ENCODE measurements at places on chromosomes 3 and 15.

DNA sequence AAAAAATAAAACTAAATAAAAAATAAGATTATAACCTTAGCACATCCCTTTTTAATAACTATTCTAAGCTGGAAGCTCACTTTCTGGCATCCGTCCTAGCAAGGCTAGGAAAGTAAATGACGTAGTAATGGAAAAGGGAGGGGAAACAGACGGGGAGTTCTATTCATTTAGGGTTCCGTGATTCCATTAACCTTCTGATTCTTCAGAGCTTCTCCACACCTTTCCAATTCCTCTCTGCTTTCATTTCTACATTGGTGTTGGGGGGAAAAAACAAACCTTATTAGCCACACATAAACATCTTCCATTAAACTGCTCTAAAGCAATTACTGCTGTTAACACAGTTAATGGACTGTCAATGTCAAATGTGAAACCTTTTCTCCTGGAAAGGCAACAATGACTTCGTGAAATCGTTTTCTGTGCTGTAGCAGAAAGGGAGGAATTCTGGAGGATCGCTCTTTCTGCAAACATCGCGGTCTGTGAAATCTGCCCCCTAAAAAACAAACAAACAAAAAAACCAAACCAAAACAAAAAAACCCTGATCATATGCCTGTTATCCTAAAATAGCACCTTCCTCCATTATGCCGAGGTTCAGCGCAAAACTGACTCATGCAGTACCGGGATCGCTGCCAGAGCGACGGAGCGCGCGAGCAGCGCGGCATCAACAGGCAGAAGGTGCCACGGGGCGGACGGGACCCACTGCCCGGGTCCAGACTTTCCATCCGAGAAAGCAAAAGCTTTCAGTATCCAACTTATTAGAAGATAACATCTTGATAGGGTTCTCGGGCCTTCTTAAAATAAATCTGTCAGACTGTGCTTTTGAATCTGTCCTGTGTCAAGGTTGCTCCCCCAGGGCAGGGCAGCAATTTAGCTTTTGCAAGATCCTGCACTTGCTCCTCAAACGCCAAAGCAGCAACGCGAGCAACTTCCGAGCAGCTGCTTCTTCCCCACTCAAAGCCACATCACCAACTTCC is 156.2 kb downstream of the FGF12 start:
- peak; percentile 14 for DNase-seq

DNA sequence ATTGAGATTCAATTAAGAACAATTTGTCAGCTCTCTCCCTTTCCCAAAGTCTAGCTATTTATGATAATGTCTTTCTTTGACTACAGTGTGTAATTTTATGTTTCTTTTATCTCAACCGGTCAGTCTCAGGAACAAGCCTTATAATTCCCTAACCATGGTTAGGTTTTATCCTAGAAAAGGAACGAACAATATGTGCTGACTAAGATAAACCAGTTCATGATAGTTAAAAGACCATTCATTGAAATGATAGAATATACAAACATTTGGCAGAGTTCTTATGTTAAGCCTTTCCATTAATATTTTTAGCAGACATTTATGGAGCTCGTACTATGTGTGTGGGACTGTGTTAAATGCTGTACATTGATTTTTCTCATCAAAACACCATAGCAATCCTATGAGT is 106.3 kb downstream of the SYNPR start:
- no peak for DNase-seq

GRCh38 chr15:46410705-46411104 is 775.9 kb downstream of the SQOR start:
- no peak for DNase-seq

- DNase-seq = no peak
These were observed 31.0 kb upstream of the KLHL6 start for GRCh38 chr3:183586477-183586876.

- no peak for DNase-seq
These were observed 148.7 kb downstream of the RSRC1 start for GRCh38 chr3:158258619-158259018.

GRCh38 chr15:101378171-101378755 is 83.2 kb upstream of the SNRPA1 start:
- no peak for DNase-seq

- DNase-seq = no peak
These were observed 46.4 kb upstream of the SLCO3A1 start for GRCh38 chr15:91807122-91807521.

DNA sequence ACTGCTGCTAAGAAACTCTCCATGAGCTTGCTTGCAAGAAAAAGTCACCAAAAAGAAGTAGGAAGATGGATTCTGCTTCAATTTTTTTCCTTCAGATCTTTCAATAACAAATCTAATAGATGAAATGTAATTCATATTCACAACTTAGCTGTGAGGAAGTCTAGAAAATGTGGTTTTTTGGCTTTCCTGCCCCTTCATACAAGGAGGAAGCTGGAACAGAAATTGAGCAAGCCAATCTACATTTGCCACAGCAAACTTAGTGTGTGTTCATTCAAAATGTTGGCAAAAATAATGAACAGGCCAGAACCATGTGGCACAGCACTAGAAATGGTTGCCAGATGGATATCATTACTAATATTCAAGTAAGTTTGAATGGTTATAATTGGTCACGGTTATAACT is 93.2 kb upstream of the NEDD4 start:
- no peak for DNase-seq

DNA sequence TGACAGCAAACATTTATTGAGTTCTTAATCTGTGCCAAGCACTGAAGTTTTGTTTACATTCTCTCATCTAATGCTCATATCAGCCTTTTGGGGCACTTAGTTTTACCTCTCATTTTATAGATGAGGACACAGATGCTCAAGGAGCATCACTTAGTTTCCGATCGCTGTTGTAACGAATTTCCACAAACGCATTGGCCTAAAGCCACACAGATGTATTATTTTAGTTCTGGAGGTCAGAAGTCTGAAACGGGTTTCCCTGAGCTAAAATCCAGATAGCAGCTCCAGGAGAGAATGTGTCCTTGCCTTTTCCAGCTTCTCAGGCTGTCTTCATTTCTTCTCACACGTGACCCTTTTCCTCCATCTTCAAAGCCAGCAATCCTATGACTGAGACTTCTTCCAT is 11.1 kb downstream of the SEMA6D start:
- DNase-seq = no peak

DNA sequence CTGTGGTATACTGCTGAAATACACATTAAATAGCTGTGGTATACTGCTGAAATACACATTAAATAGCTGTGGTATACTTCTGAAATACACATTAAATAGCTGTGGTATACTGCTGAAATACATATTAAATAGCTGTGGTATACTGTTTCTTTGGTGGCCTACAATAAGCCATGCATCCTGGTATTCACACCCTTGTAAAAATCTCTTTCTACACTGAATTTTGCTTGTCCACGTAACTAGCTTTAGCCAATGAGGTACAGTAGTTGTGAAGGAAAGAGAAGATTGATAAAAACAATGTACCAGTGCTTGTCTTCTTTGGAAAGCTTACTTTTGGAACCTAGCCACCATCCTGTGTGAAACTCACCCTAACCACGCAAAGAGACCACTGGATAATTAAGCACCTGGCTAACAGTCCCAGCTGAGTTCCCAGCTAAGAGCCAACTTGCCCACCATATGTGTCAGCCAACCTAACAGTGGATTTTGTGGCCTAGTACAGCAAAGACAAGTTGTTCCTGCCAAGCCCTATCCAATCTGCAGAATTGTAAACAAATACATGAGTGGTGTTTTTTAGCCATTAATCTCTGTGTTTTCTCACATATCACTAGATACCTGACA is 103.4 kb upstream of the MELTF start:
- peak; percentile 70 for DNase-seq

DNA sequence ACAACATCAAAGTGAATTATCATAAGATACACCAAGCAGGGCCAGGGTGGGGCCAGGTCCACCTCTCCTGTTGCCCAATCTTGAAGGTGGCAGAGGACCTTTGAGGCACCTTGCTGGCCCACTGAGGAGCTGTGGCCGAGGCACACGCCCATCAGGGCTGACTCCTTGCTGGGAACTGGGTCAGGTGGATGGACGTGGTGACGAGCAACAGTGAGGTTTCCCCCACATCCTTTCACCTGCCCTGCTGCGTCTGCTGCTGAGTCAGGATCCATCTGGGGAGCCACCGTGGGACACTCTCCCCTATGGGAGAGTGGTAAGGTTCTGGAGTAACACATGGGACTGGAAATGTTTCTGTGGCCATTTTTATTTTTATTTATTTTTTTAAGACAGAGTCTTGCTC is 17.3 kb upstream of the FURIN start:
- DNase-seq = no peak
